ENCODE measurements at places on chromosomes 6 and 20.

GRCh38 chr6:18110162-18110561 is 12.3 kb downstream of the NHLRC1 start:
- DNase-seq = no peak

GRCh38 chr20:53013183-53013582 is 41.0 kb downstream of the TSHZ2 start:
- no peak for DNase-seq

- DNase-seq = no peak
Observed at GRCh38 chr20:34621383-34622367, 55.2 kb downstream of the PIGU start.

DNA sequence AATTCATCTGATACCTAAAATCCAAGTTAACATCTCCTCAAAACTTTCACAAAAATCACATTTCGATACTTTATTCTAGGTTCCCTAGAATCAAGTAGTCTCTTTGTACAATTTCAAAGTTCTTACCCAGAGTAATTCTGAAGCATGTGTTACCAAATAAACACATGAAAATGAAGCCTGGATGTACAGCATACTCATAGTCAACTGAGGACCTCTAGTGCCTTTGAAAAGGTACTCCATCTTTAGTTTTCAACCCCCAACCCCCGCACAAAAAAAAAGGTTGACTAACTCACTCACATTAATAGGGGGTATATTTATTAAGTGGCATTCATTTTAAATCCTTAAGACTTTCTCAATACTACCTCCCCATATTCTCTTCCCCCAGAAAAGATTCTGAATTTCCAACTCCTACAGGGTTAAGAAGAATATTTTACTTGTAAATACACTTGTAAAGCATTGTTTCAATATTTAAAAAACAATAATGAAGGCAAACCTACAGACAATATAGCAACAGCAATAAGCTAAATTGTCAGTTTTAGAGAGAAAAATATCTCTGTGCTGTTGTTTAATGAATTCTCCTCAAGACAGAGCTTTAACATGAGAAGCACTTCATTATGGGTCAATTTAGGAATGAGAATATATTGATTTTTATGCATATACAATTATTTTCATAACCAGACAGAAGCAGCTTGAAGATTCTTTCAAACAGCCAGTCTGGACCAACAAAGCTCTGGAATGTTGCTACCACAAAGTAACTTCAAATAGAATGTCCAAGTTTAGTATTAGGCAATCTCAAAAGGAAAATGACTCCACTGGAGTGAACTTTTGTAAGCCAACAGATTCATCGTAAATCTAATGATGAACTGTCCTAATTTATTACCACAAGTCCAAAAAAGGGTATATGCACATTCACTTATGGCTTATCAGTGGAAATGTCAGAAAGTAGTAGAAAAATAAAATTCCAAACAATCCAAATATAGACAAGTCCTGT is 3.3 kb downstream of the PLN start:
- peak; percentile 47 for DNase-seq

DNA sequence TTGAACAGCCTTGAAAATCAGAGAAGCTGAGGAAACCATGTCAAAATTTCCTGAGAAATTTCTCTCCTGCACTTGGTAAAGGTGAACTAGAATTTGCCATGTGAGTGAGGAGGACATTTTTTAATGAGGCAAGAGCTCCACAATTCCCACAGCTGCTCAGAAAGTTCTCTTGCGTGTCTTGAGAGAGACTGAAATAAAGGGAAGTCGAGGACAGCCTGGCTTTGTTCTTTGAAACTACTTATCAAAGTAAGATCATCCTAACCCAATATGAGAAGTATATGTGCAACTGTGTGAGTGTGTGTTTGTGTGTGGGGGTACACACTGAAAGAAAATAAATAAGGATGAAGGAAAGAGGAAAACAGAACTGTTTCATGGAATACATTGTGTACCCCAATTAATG is 163.4 kb downstream of the SLC24A3 start:
- no peak for DNase-seq

GRCh38 chr20:6440443-6440799 is 317.6 kb upstream of the FERMT1 start:
- DNase-seq = no peak

- no peak for DNase-seq
Observed at GRCh38 chr6:75975904-75976303, 96.6 kb downstream of the IMPG1 start.

DNA sequence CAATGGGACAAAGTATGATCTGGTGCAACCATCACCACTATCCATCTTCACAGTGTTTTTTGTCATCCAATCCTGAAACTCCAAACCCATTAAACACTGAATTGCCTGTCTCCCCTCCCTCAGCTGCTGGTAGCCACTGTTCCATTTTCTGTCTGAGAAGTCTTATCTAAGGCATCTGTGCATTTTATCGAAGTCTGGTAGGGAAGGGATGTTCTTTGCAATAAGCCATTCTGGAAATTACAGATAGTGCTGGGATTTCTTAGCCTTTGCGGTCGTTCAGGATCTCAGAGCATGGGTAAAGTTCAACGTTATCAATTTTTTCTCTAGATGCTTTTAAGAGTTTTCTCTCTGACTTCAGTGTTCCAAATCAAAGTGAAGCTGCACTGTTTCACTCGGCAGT is 24.1 kb downstream of the KIF25 start:
- no peak for DNase-seq

- no peak for DNase-seq
Observed at GRCh38 chr6:2865694-2866151, 24.1 kb upstream of the SERPINB1 start.

DNA sequence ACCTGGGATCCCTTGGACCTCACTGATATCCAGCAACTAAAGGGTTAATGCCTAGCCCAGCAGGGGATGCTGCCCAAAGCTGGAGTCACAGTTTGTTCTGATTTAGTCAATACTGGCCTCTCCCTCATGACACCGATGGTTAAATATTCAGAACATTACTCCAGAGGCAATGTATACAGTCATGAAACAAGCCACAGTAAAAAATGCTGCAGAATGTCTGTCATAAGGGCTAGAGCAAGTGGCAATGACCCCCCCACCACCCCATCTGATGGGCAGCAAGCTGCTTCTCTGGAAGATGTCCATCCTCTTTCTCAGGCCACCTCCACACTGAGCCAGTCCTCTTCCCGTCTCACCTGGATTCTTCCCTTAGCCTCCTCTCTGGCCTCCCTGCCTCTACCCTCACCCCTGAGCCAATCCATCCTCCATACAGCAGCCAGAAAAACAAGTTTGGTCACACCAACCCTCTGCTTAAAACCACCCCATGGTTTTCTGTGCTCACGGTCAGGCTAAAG is 99.0 kb upstream of the KCNG1 start:
- DNase-seq = no peak

DNA sequence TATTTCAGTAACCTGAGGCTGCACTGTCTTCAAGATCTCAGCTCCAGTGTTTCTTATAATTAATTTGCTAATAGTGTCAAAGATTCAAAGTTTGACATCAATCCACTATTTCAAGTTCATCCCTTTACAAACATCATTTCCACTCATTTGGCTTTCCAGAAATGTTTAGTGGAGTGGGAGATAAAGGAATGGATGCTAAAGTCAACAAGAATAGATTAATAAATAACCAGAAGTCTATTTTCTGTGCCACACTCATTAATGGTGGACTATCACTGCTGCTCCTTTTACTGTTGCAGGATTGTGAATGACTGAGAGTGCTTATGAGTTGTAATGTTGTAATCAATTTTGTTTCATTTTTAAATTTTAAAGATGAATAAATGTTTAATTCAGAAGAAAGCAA is 28.4 kb upstream of the EPM2A start:
- DNase-seq = no peak

GRCh38 chr6:71510856-71511255 is 222.2 kb downstream of the OGFRL1 start:
- no peak for DNase-seq

- DNase-seq = no peak
Observed at GRCh38 chr6:135861189-135861588, 9.7 kb downstream of the PDE7B start.

DNA sequence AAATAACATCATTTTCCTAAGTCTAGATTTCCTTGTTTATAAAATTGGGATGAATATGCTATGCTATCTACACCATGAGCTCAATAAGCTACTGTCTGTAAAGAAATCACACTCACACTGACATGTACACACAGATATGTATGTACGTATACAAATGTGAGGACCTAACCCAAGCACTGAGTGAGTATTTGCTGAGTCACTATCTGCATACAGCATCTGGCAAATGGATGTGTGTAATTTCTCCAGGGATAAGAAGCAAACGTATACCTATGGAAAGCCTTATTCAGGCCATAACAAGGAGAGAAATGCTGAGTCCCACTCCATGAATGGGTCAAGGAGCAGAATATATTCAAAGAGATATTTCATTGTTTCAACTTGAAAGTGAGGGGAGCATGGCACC is 153.9 kb downstream of the LPA start:
- no peak for DNase-seq

DNA sequence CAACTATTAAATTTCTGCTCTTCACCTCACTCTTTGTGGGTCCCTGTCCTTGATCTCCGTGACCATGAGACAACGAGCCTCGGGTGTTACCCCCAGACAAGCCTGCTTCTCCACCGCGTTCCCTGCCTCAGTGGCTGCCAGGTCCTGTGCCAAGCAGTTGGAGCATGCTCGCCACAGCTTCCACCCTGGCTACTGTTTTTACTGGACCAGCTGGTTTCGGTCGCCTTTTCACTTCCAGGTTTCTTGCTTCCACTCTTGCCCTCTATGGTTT is 5.6 kb downstream of the TP53RK start:
- no peak for DNase-seq

GRCh38 chr6:168035661-168036545 is 38.4 kb downstream of the KIF25 start:
- no peak for DNase-seq

- no peak for DNase-seq
Observed at GRCh38 chr20:16054985-16055384, 518.3 kb downstream of the KIF16B start.

DNA sequence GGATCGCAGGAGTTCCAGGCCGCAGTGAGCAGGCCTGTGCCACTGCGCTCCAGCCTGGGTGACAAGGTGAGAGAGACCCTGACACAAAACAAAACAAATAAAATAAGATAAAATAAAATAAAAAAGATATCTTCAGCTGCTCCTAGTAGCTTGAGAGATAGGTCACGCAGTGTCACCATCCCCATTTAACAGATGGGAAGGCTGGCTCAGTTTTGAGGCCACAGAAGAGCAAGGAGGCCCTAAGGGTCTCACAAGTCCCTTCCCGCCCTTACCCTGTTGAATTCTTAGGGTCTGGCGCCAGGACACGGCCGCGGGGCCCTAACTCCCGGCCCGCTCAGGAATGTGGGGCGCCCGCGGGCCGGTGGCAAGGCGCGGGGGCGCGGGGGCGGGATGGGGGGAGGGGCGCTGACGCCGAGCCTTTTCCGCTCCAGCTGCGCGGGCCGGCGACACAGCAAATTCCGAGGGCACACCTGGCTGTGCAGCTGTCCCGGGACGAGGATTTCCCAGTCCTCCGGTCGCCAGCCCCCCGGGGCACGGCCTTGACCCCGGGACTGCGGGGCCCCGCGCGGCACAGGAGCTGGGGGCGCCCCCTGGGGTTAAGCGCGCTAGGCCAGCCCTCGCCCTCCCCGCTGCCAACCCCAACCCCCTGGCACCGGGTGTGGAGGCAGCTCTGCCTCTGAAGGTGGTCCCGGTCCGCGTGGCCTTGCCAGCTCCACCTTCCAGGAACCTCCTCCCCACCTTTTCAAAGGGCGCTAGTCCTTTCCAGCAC is 10.3 kb upstream of the R3HDML start:
- no peak for DNase-seq

DNA sequence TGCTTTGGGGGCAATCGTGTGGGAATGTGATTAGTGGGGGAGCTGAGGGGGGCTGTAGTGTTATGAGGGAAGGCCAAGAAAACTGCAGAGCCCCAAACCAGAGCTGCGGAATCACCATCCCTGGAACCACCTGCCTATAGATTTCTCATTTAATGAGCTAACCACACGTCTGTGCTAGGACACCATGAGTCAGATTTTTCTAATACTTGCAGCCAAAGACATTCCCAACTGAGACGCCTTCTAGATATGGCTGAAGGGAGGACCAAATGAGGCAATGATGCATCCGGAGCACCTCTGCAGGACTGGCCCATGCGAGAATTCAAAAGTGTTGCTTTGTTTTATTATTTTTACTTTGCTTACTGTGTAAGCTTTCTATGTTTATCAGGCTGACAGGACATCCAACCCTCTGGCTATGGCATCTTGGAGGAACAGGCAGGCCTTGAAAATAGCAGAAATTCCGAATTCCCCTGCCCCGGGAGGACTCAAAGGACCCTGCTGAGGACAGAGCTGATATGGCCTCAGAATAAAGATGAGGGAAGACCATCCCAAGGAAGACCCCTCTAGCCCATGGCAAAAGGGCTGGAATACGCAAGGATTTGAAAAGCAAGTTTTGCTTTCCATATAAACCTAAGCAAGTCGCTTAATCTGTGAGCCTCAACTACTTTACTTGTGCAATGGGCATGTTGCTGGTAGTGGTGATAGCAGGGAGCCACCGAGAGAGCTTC is 3.1 kb upstream of the PTGIS start:
- no peak for DNase-seq

DNA sequence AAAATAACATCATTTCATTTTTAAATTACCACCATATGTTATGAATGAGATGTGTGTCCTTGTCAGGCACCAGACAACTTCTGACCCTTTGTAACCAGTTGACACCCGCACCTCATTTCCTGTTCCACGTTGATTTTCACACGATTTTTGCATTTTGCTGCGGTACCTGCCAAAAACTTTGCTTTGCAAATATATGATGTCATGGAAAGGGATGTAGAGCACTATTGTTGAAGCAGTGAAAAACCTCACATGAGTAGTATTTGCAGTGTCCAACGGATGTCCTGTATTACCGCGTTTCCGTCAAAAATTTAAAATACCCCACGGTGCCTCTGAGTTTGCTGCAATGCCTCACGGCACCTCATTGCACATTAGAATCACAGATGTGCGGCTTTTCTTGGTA is 115.6 kb downstream of the MTHFD1L start:
- DNase-seq = no peak

DNA sequence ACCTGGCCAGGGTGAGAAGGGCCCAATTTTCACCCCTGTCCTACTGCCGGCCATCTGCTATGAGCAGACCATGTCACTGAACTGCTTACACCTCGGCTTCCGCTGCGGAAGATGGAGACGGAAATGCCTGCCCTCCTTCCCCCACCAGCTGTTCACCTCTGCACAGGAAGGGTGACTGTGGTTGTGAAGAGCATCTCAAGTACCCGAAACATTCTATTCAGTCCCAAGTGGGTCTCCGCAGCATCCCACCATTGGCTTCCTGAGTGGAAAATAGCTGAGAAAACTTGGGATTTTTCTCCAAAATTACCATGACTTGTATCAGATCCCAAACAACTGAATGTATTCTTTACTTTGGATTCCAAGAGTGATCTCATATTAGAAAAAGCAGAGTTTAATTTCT is 16.1 kb downstream of the DOK5 start:
- no peak for DNase-seq

DNA sequence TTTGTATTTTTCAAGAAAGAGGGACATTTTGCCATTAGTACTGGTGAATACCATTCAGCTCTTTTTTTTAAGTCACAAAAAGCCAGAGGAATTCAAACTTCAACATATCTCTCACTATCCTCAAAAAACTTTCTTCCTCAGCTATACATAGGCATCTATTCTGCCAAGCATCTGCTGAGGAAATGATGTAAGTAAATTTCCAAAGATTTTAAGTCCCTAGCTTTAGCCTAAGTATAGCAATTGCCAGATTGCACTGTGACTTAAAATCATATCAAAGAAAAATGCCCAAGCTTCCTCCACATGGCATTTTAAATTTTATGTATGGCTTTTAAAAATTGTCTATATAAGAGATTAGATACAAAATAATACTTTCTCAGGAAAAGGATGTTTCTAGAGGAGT is 237.4 kb downstream of the EYS start:
- no peak for DNase-seq

GRCh38 chr6:155075930-155076695 is 81.0 kb downstream of the TIAM2 start:
- no peak for DNase-seq
